ENCODE measurements at places on chromosomes 1 and 21.

DNA sequence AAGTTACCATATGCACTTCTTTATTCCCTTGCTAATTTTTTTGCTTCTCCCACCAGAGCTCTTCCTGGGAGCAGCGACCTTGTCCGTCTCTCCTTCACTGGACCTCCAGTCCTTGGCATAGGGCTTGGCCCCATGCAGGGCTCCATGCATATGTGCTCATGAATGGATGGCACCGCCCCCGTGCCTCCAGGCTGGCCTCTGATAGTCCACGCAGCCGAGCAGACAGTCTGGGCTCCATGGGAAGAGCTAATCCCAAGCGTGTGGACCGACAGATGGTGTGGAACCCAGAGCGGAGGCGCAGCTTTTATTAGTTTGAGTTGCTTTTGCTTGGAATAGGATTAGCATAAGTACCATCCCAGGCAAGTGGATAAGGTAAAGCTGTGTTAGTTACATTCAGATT, 41.8 kb downstream of the CDCP2 start:
- no peak for DNase-seq

GRCh38 chr1:188817814-188818213, 1659.8 kb downstream of the BRINP3 start:
- no peak for DNase-seq

DNA sequence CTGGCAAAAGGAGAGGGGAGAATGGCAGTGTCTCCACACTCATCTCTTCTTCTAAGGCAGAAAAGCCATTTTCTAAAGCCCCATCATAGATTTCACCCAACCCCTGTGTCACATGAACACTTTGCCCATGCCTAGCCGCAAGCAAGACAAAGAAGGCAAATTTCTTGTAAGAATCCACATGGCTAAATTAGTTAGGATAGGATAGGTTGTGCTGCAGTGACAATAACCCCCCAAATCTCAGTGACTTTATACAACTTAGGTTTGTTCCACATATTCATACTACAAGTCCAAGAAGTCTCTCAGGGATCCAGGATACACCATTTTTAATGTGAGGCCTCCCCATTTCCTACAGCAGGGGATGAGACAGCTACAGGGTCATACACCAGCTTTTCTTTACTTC, 40.8 kb downstream of the MIS18A start:
- no peak for DNase-seq

DNA sequence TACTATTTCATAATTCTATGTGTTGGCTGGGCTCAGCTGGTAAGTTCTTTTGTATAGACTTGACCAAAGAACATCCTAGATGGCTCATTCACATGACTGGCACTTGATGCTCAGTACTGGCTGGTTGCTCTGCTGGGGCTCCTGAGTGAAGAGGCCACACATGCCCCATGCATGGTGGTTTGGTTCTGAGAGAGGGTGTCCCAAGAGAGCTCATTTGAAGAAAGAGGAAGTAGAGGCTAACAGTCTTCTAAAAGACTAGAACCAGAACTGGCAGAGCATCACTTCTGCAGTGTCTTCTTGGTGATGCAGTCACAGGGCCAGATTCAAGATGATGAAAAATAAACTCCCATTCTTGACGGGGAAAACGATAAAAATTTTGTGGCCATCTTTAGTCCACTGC, 5.2 kb upstream of the BACH1 start:
- no peak for DNase-seq

DNA sequence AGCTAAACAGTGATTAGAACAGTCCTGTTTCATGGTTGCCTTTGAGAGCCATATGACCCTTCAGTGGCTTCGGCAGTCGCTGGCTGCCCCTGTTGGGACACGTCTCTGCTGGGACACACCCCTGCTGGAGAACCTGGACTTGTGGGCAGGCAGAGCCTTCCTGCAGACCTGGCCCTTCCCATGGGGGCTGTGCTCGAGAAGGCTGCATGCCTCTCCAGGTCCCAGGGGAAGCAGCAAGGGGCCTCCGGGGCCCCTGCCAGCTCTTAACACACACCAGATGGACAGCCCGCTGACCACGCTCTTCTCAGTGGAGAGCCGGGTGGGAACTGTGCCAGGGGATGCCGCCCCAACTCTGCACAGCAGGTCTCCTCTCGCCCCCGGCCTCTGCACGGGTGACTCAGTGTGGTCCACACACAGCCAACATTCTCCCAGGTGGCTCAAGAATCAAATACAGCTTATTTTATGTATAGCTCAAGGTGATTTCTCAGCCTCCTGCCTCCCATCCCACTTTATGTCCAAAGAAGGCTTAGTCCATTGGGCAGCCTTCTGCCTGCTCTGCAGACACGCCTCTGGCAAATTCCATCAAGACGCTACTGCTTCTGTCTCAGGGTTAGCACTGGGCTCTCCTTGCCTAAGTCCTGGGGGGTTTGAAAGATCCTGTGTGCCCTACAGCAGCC, 450.8 kb downstream of the KIF26B start:
- DNase-seq: peak; percentile 26

- DNase-seq: no peak
Observed at GRCh38 chr1:189960769-189961168, 516.9 kb downstream of the BRINP3 start.

GRCh38 chr1:54926970-54927369, 40.0 kb upstream of the DHCR24 start:
- DNase-seq: no peak

DNA sequence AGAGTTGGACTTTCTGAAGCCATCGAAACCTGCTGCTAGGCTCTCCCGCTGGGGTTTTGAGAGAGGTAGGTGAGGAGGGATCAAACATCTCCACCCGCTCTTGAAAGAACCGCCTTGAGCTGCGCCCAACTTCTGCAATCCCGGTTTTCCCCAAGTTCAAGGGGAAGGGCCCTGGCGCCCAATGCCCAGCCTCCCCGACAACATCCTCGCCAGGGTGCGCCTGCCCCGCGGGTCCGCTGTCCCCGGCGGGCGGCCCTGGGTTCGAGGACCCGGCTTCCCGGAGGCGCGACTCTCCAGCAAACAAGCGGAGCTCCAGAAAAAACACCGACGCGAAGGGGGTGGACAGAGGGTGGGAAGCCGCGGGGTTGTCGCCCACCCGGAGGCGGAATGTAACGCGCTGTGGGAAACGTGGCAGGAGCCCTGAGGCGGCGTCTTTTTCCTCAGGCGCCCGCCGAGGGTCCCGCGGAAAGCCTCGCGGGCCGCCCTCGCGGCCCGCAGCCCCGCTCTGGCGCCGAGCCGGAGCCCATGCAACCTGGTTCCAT, 607 bp downstream of the BTG3 start:
- DNase-seq: no peak

DNA sequence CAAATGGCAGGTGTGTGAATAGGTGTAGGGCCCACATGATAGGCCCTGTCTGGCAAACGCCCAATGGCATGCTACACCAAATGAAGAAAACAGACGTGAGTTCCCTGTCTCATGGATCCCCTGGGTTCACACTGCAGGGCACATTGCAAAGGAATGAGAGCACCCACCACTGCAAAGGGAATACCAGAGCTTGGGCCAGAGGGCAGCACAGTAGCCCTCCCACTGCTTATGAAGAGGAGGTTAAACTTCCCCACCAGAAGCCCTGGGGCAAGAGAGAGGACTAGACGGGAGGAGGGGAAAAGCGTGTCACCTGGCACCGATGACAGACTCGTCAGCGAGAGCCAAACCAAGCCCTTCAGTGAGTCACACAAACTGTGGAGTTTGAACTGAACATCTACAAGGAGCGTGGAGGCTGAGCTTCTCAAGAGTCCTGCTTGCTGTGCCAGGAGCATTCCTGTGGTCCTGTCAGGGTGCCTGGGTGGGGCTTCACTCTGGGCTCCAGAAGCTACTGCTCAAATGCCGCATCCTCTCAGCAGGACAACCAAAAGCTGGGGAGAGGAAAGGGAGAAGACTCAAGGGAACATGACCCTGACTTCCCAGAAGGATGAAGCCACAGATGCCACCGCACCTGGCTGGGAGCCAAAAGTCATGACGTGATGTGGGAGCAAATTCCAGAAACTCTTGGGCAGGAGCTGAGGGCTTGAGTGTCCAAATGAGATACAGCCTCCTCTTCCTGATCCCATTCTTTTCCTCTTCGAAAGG, 61.1 kb downstream of the TOMM20 start:
- DNase-seq: peak; percentile 94

DNA sequence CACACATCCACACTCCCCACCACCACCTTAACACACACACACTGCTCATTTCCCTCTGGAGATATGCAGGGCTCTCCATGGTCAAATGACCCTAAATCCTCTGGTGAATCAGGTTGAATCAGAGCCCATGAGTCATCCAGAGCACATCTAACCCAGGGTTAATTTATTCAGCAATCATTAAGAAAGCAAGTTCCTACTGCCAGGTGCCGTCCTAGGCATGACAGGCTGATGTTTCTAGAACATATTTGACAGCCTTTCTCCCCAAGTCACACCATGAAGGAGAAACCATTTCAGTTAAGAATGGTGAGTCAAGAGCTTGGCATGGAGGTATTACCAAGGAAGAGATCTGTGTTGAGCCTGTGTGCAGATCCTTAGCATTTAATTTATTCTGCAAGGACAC, 194.3 kb upstream of the CAMK1G start:
- DNase-seq: peak; percentile 88

DNA sequence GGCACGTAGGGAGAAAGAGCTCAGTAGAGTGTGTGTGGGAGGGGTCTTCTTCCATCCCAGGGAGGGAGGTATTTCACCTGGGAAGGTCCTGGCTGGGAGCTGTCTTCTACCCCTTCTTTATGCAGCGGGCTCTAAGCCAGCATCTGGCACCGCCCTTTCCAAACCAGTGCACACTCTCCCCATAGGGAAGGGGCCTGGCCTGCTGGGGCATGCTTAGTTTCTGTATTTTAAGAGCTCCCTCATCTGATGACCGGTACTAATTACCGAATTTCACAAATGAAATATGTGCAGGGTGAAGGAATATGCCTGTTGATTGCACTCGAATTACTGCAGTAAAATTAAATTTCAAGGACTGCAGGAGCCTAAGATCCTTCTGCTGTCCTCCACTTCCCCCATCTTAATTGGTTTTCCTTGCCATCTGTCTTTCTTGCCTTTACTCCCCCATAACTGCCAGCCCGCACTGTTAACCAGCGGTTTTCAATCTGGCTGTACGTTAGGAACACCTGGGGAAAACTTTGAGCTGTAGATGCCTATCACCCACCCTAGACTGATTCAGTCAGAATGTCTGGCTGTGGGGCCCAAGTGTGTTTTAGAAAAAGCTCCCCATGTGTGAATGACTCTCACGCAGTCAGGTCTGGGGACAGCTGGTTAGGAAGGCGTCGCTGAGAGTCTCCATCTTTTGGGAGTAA, 20.1 kb downstream of the GALNT2 start:
- DNase-seq: no peak

- DNase-seq: no peak
Observed at GRCh38 chr1:245457562-245457961, 302.8 kb downstream of the KIF26B start.

DNA sequence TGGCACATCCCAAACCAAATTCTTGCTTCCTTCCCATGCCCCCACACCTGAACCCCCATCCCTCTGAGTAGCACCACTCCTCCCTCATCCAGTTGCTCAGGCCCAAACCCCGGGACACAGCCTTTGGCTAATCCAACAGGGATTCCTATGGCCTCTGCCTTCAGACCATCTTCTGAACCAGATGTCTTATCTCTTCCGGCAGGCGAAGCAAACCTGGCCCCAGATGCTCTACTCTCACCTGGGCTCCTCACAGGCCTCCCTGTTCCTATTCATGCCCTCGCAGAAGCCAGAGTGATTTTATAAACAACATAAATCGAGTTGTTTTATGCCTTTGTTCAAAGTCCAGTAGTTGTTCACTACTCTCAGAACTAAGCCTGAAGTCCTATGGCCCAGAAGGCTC, 12.5 kb upstream of the KCNA2 start:
- no peak for DNase-seq

- DNase-seq: no peak
Observed at GRCh38 chr1:9292361-9293240, at the start of gene SPSB1. Gene SPSB1, plus strand, starts transcription at chr1:9292894. Its CDS starts 62,998 bp downstream, at chr1:9355892.

GRCh38 chr1:28887835-28888682, 26.3 kb upstream of the EPB41 start:
- no peak for DNase-seq

DNA sequence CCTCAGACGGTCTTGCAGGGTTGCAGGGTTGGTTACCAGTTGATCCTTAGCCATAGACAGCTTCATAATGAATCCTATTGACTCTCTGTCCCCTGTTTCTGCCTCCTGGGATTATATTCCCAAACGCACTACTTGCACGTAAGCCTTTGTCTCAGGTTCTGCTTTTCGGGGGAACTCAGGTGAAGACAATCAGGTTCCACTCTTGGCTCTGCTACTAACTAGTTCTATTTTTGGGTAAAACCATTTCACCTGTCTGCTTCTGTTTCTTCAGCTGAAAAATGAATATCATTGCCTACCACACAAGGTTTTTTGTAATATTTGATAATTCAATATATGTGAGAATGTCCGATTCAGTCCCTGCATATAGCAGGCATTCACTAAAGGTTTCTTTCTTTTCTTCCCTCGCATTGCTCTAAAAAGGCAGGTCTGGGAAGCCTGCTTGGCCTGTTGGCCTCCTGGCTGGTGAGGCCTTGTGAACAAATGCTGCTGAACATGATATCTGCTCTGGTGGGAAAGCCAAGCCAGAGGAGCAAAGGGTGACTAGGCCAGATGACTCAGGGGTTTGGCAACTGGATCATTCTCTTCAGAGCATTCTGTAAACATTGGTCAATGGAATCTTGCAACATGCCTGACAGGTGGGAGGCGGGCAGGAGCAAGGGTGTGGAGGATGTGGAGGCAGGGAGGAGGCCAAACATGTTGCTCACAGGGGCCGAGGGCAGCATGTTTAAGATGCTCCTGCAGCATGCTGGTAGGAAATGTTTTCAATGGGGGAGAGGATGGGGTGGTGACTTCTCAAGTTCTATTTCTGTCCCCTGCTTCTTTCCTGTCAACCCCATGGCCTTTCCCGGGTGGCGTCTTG, 23.8 kb downstream of the IER5 start:
- DNase-seq: peak; percentile 95

- DNase-seq: no peak
Observed at GRCh38 chr1:201783572-201783971, 45.4 kb upstream of the IPO9 start.

- peak; percentile 18 for DNase-seq
Observed at GRCh38 chr1:197614916-197615692, 160.2 kb downstream of the DENND1B start.

GRCh38 chr1:184069675-184070074, 18.1 kb downstream of the TSEN15 start:
- DNase-seq: no peak

- DNase-seq: no peak
Observed at GRCh38 chr1:91439016-91439415, 34.4 kb upstream of the HFM1 start.

DNA sequence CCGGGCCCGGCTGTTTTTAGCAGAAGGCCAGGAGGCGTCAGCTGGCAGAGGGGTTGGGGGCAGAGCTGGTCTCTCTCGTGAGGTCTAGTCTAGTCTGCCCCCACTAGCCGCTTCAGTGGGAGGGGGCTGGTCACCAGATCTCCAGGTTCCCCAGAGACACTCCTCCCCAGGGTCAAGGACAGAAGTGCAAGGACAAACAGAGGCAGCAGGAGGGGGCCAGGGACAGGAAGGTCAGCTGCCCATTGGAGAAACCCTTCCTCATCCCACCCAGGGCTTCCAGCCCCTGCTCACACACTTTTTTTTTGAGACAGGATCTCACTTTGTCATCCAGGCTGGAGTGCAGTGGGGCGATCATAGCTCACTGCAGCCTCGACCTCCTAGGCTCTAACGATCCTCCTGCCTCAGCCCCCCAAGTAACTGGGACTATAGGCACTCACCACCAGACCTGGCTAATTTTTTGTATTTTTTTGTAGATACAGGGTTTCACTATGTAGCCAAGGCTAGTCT, 10.0 kb downstream of the FAM229A start:
- no peak for DNase-seq
